ENCODE measurements at places on chromosomes 6 and 20.

DNA sequence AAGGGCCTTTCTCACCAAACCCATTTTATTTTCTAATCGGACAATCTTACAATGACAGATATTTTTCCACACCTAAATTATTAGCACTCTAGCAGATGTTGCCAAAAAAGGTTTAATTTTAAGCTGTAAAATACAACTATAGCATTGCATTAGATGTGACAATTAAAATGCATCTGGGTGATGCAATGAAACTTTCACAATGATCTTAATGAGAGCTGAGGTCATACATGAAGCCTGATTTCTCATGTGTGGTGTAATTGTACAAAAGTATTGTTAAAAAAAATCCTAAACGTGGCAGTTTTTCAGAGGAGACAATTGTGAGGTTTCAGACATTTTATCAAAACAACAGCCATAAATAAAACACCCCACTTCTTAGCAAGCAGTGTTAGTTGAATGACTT lies 606.0 kb downstream of the HDGFL1 start:
- DNase-seq, result no peak

DNA sequence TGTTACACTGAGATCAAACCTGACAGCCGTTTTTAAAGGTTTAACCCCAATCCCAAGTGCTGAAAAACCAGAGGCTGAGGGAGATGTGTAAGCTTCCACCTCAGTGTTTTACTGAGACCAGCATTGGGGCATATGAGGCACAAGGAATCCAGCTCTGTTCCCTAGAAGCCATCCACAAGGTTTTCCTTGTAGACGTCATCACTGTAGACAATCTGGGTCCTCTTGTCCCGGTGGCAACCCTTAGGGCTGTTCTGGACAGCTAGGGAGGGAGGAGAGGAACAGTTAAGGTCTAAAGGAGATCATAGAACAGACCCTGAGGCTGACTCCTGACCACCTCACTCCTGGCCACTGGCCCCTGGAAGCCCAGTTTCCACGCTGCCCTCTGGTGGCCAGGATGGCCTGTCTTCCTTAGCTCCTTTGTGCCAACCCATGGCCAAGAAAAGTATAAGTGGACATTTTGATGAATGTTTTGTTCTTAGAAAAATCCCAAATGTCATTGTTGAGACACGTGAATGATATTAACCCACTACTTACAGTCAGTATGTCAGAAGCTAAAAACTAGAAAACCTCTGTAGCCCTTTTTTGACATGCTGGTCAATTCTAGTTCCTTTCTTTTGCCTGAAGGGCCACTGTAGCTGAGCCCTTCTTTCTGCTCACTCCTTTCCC lies 6.4 kb downstream of the CFB start:
- no peak for DNase-seq

GRCh38 chr20:43748274-43748673 lies 21.5 kb upstream of the GTSF1L start:
- no peak for DNase-seq

DNA sequence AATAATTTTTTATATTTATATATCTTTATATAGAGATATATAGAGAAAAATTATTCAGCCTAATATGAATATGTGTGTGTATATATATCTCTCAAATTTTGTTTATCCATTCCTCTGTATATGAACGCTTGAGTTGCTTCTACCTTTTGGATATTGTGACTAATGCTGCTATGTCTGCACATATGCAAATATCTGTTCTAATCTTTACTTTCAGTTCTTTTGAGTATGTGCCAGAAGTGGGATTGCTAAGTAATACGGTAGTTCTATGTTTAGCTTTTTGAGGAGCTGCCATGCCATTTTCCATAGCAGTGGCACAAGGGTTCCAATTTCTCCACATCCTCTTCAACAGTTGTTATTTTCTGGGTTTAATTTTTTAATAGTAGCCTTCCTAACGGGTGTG lies 72.8 kb upstream of the CEP85L start:
- no peak for DNase-seq

- no peak for DNase-seq
Observed at GRCh38 chr6:82144852-82145340, 102.6 kb downstream of the IBTK start.

DNA sequence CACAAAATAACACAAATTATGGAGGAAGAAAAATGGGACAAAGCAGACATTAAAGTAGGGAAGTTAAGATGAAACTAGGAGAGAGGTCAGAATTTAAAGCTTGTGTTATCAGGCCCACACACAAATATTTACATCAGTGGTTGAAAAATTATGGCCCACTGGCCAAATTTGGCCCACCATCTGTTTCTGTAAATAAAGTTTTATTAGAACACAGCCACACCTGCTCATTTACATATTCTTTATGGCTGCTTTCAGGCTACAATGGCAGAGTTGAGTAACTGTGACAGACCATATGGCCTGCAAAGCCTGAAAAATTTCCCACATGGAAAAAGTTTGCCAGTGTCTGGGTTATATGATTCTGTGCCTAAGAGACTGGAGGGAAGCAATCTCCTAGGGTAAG lies 49.0 kb downstream of the SLC22A23 start:
- no peak for DNase-seq

DNA sequence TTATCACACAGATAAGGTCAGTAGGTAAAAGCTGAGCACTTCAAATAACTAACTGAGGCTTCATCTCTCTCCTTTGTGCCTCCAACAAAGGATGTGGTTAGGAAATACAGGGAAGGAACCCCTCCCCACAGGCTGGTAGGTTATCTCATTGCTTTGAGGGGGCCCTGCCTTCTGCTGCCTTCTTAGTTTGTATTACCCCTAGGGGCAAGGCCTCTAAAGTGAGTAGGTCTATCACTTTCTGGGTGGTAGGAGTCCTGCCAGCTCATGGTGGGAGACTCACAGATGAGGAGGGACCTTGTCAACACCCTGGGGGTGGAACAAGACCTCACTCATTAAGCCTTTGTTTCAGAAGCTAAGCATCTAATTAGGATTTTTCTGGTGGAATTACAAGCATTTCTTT lies 34.6 kb downstream of the EDN1 start:
- DNase-seq, result no peak

- DNase-seq, result no peak
Observed at GRCh38 chr20:32110173-32110704, 725 bp downstream of the TM9SF4 start.

DNA sequence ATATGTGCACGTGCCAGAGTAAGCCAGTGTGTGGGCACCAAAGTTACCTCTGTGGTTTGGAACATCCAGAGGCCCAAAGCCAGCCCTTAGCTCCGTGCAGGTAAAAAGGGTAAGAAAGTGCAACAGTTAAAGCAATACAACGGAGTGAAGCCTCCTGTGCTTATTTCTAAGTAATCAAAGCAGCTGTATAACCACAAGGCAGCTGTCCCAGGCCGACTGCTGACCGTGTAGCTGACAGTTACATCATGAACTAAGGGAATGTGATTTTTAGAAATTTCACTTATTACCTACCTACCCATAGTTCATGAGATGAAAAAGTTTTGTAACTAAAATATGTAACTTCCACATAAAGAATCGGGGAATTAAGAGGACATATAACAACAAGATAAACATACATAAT lies 121.2 kb upstream of the QKI start:
- no peak for DNase-seq

GRCh38 chr6:22497276-22497675 lies 72.1 kb upstream of the HDGFL1 start:
- no peak for DNase-seq

GRCh38 chr20:45034436-45034835 lies 66.5 kb downstream of the KCNS1 start:
- DNase-seq, result no peak

- DNase-seq, result no peak
Observed at GRCh38 chr20:5220321-5221060, 93.7 kb downstream of the CDS2 start.

DNA sequence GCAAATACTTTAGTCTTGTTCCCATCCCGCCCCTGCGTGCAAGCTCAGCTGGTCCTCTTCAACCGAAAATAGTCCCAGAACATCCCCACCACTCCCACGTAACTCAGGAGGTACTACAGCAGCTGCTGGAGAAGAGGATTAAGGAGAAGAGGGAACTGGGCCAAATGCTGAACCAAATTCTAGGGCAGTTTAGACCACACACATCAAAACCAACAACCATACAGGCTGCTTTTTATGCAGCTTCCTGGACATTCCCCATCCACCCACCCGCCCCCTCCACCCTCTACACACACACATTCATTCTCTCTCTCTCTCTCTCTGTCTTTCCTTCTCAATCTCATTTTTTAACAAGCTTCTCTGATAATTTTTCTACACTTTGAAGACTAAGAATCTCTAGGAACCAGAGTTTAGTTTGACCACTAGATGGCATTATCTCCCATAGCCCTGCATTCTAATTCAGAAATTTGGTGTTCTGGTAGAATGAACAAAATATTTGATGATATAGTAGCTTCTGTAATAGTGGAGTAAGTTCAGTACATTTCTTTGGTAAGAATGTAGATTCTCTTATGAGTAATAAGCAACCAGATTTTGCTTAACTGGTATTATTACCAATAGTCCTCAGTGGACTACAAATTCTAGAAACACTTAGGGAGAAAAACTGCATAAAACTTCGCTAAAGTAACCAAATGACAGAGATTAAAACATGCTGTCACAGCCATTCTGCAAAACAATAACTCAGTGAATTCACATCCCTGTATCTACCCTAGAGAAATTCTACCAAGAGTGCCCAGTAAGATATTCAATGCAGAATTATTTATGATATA lies 52.1 kb upstream of the BEND6 start:
- DNase-seq, result no peak

GRCh38 chr6:158160932-158161539 lies 7.0 kb downstream of the SERAC1 start:
- DNase-seq, result no peak

Measured in stimulated activated CD8-positive, alpha-beta memory T cell treated with anti-CD3 and anti-CD28 coated beads, Interleukin-15, amount 100 ng/mL, for 4 hours (primary cell).